Stimulated activated CD8-positive, alpha-beta memory T cell treated with anti-CD3 and anti-CD28 coated beads, Interleukin-15, amount 100 ng/mL, for 4 hours (primary cell): ENCODE measurements at places on chromosomes 2 and 18.

DNA sequence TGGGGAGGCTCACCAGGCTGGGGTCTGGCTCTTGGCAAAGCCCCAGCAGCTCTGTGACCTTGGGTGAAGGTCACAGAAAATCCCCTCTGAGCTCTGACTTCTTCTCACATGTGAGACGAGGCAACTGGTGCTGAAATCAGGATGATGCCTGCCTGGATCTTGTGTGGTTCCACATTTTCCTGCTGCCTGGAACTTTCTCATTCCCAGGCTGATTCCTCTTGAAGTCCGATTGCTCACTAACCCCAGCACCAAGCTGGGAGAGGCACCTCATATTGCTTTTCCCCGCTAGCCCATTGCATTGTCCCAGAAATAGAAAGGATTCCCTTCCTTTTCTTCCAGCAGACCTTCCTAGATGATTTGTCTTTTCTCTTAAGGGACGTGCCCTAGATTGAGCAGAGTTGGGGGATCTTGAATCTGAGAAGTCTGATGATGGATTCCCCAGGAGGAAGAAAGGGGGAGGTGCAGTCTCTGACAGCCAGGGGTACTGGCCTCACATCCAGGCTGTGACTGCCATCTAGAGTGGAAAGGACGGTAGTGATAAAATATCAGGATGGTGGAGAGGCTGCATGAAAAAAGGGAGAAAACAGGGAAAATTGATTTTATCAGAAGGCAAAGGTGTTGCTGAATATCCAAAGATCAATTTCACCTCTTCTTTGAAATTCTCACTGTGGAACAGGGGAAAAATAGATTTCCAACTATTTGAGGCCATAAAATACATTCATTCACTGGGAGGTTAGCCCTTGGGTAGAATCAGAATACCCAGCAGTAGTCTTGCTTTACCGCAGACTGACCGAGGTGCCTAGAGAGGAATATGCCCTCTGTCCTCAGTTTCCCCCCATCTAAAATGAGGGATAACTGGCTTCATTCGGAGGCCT is 96.3 kb downstream of the FAM210A start:
- no peak for DNase-seq

DNA sequence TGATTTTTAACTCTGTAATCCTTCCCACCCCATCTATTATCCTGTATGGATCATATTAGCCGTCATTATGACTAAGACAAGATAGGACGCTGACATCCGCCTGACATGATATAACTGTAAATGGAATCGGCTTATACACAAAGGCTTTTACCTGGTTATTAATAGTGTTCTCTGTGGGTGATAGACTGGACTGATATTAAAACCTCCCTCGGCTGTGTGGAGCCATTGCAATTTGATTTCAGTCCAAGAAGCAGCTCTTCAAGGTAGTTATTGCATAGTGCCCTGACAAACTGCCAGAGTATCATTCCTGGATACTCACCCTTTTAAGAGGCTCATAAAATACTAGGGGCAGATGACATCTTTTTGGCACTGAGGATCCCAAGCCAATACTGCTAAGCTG is 226.1 kb upstream of the HNRNPA3 start:
- no peak for DNase-seq

GRCh38 chr2:168566974-168567665 is 111.0 kb downstream of the CERS6 start:
- no peak for DNase-seq

GRCh38 chr18:56861244-56861643 is 210.1 kb downstream of the WDR7 start:
- DNase-seq, result no peak

GRCh38 chr2:38113051-38113450 is 37.1 kb upstream of the CYP1B1 start:
- no peak for DNase-seq

- DNase-seq, result no peak
Measured at GRCh38 chr2:71892423-71892730, 255.3 kb downstream of the CYP26B1 start.

- no peak for DNase-seq
Measured at GRCh38 chr2:192414794-192415193, 220.1 kb upstream of the TMEFF2 start.

DNA sequence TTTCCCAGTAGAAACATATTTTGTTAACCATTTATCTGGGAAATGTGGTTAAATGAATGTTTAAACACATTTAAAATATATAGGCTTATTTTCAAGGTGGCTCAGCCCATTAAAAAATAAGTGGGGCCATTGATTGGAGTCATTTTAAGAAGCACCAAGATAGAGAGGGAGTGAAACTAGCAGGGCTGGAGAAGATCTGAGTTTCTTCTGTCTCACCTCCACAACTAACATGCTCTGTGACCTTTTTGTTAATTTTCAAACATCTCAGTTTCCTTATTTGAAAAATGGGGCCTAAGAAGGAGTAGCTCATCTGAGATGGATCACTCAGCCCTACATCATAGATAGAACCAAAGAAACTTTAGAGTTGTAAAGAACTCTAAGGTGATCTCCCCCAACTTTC is 254.8 kb downstream of the KCNS3 start:
- DNase-seq, result no peak

GRCh38 chr2:234003972-234004617 is 46.4 kb upstream of the SPP2 start:
- no peak for DNase-seq

GRCh38 chr2:200528228-200528627 is 2.2 kb downstream of the SGO2 start:
- no peak for DNase-seq

- DNase-seq, result no peak
Measured at GRCh38 chr2:172228177-172228808, 125.6 kb upstream of the DLX2 start.

DNA sequence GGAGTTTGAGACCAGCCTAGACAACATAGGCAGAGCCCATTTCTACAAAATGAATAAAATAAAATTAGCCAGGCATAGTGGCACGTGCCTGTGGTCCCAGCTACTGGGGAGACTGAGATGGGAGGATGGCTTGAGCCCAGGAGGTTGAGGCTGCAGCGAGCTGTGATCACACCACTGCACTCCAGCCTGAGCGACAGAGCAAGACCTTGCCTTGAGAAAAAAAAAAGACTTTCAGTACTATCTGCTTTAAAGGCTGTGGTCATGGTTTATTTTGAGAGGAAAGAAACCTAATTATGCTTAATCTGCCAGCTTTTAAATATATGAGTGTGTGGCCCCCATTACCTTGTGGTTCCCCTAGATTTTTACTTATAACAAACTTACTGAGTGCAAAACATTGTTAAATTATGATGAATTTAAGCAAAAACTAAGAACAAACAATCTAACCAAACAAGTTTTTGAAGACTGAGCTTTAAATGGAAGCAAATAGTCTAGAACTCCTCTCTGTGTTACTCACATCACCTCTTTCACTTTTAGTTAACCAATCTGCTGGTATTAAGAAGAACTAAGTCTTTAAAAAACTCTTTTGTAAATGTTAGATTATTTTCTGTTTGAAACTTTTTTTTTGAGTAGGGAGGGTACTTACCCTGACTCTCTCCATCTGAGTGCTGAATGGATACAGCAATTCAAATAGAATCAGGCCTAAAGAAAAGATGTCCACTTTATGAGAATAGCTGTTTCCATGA is 65.4 kb downstream of the EIF2AK3 start:
- no peak for DNase-seq

- no peak for DNase-seq
Measured at GRCh38 chr2:48607307-48608014, 10.2 kb upstream of the GTF2A1L start.

- DNase-seq, result no peak
Measured at GRCh38 chr2:15610430-15610952, 18.8 kb downstream of the DDX1 start.

DNA sequence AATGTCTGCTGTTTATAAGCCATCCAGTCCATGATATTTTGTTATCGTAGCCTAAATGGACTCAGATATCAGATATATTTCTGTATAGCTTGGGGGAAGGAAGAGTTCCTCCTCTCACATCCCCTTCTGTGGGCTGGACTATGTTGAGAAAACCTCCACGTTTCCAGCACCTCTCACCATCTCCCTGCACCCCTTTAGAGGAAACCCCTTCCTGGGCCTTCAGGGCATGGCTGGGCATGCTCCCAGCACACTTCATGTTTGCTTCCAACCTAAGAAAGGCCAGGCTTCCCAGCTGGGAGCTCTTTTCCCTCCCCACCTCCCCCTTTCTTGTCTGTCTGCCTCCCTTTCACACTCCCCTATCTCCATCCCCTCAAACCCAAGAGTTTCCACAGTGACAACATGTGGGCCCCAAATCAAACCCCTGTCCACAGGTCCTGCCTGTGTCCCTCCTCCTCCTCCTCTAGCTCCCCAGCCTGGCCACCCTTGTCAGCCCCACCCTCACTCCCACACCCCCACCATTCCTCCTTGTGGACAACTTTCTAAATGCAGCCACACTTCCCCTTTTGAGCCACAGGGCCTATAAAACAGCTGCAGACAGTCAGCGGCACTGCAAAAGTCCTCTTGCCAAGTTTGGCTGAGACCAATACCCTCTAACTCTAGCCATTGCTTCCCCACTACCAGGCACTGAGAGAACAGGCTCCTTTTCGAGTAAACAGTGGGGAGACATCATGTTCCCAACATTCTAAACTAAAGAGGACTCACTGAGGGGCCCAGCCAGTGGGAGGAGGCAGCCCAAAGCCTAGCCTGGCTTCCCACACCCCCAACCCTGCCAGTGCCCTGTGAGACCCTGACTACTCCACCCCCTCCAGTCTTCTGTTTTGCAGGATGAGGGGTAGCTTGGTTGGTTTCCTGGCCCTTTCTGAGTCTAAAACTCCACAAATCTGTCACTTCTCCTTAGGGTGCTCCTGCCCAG is 120.5 kb downstream of the ZFP36L2 start:
- no peak for DNase-seq

- no peak for DNase-seq
Measured at GRCh38 chr2:38739524-38739923, 11.6 kb downstream of the SRSF7 start.

- no peak for DNase-seq
Measured at GRCh38 chr2:25159949-25160348, 8.4 kb downstream of the POMC start.

DNA sequence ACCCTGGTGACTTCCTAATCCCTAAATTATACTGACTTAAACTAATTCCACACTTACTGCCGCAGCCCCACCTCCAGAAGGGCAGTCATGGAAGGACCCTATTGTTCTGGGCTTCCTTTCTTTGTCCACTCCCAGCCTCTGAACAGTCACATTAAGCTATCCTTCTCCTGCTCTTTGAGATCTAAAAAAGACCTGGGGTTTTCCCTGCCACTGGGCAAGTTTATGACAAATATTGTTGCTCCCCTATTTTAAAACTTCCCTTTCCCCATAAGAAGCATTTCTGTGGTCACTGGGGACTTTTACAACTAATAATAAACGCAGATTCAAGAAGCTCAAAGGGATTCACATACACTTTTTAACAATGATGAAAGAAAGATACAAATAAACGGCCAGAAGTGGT is 47.2 kb upstream of the XPO1 start:
- DNase-seq, result no peak

- no peak for DNase-seq
Measured at GRCh38 chr2:234166531-234166930, 116.0 kb downstream of the SPP2 start.

DNA sequence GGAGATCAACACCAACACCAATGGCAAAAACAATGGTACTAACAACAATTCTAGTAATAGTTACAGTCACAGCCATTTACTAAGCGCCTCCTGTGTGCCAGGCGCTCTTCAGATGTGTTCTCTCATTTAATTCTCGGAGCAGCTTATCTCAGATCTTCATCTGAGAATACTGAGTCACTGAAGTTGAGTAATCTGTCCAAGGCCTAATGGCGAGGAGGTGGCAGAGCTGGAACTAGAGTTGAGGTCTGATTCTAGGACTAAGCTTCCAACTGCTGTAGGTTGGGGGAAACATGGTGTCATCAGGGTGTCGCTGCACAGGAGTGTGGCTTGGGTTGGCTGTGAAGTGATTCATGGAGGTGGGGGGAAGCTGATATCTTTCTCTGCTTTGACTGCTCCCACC is 156.1 kb downstream of the DYSF start:
- DNase-seq, result no peak

GRCh38 chr2:68710756-68711155 is 23.9 kb upstream of the ARHGAP25 start:
- DNase-seq, result no peak

GRCh38 chr2:59744436-59744835 is 809.0 kb downstream of the BCL11A start:
- DNase-seq, result no peak

GRCh38 chr2:204321027-204321800 is 224.1 kb upstream of the PARD3B start:
- DNase-seq, result no peak

- no peak for DNase-seq
Measured at GRCh38 chr2:240891492-240892340, 4.2 kb downstream of the MAB21L4 start.

DNA sequence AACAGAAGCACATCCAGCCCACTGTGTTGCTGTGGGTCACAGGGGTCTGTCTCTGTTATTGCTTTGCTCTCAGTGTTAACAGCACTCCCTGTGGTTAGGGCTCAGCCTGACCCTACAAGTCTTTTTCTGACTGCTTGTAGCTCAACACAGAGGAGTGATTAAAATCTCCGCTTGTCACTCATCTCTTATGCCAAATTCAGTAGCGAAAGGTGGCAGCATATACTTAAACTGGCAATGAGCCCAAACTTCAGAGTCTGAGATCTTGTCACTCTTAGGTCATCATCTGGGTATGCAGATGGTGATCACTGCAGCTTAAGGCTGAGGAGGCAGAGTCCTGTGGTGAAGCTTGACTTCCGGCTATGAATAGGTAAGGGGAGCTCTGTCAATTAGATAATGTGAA is 63.3 kb upstream of the CSRNP3 start:
- DNase-seq, result no peak

DNA sequence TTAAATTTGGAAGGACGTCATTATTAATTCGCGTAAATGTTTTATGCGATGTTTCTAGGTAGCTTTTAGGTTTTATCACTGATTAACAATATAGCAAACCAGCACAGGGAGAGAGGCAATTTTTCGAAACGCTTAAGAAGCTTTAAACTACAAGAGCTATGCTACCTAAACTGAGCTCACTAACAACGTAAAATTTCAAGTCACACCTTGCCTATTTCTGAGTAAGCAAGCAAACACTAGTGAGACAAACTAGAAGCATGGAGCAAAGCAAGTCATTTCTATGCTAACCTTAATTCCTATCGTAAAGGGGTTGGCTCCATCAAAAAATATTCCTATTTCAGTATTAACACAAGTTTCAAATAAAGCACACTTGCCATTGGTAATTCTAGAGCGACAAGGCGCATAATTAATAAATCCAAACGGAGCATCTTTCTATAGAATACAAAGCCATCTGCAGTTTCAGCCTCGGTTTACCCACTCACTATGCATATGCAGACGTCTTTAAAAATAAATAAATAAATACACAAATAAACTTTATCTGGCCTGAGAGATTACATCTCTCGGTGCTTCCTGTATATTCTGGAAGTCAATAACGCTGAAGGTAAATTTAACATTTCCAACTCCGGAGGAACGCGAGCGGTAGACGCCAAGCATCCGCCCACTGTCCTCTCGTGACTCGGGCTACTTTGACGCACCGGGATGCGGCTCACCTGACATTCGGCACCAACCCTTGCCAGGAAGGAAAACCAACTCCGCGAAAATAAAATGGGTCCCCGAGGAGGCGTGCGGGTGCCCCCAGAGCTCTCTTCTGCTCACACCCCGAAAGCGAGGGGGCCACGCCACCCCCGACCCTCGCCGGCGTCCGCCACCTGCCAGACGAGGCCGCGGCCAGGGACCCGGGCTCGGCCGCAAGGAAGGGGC is 947 bp downstream of the ITSN2 start:
- no peak for DNase-seq
